ENCODE measurements at places on chromosomes 1 and 21. TPM values are rescaled to one million over a fixed set of nuclear protein-coding genes. Genes with fewer than 3 reads are reported as not detected.
A peak's percentile ranks its signal among the peaks of the same experiment; 100 is the strongest.

DNA sequence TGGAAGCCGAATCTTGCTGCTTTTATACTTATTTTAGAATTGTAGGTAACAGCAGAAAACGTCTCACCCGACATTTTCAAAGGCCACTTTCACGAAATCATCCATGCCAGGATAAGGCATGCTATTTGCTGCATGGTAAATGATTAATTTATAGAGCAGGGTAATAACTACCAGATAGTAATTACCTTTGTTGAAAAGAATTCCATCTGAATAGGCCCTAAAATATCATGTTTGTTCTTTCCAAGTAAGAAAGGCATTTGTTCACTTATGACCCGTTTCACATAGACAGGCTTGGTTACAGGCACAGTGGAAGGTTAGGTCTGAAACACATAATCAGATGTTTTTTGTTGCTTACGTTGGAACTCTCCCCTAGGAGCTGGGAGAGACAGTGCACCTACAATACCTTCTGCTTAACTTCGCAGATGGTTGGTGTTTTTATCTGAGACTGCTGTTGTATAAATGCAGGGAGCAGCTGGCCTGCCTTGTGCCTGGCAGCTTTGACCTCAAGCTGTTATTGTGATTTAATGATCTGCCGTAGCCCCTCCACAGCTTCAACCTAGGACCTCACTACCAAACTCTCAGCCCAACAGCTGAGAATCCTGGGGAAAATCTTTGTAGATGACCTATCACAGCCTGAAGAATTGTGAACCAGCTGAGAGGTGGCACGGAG, 1.6 kb downstream of the SLC44A3 start:
- DNase-seq: no peak

DNA sequence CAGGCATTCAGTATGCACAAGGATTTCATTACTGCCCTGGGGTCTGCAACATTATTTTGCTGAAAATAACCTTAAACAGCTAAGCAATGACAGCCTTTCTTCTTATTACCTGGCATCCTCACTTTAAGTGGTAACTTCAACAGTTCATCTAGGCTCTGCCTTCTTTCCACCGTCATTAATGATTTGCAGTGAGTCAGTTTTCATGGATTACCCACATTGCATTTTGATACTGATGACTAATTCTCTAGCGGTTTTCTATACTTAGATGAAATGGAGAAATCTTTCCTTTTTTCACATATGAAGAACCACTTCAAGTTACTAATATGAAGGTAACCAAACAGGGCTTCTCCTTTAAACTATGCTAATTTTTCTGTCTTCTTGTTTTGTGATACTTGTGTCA, 226.9 kb upstream of the TMPRSS15 start:
- no peak for DNase-seq

DNA sequence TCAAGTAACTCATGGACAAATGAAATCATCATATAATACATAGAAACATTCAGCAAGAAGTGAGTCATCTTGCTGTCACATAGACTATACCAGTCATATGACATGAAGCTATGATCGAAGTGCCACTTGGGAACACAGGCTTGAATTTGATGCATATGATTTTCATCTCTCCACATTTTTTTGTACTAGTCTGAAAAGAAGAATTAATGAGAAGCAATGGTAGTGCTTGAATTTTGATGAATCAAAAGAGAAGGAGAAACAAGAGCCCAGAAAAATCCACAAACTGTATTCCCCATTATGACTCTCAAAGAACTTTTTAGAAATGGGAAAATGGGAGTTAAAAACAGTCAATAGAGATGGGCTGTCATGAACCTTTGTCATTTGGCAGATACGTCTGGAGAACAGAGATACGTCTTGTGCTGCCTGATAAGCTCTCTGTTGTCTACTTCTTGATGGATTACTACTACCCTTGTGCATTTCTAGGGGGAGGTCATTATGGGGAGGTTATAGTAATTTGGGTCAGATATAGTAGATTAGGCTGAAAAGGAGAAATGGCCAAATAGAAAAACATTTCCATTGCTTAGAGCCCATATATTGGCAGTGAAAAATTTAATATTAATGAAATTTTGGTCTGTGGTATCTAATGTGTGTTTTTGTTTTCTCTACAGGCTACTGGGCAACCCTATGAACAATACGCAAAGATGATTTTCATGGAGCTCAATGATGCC, 8.0 kb upstream of the LEPR start:
- DNase-seq: no peak

DNA sequence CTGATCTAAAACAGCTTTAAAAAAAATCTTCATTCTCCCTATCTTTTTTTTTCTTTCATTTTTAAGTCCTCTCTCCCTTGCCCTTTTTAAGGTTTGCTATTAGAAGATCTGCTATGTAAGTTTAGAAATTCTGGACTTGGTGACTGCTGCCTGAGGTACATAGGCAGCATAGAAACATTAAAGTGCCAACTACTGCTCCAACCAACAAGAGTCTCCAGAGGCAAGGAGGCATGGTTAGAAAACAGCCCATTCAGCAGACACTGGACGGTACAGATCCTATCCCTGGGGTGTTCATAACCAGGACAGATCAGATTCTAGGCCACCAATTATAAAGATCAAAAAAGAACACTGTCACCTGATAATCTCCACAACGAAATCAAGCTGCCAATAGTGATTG, 36.6 kb downstream of the GPR3 start:
- no peak for DNase-seq

GRCh38 chr1:67482733-67483482, 52.7 kb upstream of the SERBP1 start:
- DNase-seq: no peak

DNA sequence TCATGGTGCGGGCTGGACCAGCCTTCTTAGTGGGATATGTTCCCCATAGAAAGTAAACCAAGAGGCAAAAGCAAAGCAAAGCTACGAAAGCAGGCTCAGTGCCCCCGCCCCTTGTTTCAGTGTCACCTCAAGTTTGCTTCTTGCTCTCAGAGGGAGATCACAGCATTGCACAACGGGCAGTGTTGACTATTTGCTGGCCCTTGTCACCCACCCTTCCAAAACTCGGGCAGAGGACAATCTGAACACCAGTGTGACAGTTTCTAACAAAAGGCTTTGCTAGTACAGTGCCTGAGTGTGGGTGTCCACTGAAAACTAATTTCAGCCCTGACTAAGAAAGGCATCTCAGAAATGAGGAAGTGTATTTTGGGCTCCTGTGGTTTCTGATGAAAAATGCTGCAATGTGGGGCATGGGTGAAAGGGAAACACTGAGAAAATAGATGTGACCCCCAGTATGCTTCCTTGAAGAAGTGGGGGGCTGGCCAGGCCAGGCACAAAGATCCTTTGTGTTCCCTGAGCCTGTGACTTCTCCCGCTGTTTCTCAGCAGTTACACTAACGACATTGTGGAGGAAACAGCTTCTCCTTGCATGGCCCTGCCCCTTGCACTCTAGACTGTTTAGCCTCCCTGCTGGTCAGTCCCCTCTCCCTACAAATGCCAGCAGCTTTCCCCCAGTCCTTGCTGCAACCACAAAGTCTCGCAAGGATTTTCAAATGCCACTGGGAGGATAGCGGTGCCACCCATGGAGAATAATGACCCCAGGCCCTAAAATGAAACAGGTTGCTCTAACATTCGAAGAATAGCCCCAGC, 33.3 kb upstream of the KCNE1 start:
- DNase-seq: no peak

GRCh38 chr1:209621286-209621685, 30.9 kb downstream of the LAMB3 start:
- DNase-seq: no peak

DNA sequence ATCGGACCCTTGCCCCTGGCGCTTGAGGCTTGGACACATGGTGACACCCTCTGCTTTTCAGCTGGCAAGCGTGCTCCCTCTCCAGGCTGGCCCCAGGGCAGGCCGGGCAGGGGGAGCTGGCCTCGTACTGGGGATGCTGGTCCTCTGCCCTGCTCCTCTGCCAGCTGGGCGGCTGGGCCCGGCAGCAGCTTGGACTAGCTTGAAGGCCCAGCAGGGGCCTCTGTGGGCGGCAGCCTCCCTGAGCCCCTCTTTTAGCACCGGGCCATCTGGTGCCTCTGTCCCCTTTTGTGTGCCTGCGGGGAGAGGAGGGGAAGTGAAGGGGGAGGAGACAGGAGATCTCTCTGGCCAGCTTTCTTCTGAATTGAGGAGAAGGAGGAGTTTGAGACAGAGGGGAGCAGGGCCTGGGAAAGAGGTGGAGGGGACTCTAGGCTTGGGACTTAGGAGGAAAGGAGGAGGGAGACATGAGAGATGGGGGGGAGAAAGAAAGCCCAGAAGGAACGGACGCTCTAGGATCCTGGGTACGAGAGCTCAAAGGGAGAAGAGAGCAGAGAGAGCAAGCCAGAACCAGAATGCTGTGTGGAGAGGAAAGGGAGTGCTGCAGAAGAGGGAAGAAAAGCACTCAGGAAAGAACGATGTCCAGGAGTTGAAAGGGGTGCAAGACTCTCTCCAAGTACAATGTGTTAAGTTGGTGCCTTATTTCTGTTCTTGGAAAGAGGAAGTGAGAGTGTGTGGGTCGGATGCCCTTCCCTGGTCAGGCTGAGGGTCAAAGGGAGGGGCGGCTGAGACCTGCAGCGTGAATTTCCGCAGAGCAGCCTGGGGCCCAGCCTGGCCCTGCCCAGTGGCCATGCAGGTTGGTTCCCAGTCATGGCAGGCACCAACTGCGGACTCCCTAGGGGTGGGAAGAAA, 40.3 kb downstream of the IER5 start:
- DNase-seq: no peak

- no peak for DNase-seq
Measured at GRCh38 chr1:247401310-247402119, 14.5 kb upstream of the NLRP3 start.

DNA sequence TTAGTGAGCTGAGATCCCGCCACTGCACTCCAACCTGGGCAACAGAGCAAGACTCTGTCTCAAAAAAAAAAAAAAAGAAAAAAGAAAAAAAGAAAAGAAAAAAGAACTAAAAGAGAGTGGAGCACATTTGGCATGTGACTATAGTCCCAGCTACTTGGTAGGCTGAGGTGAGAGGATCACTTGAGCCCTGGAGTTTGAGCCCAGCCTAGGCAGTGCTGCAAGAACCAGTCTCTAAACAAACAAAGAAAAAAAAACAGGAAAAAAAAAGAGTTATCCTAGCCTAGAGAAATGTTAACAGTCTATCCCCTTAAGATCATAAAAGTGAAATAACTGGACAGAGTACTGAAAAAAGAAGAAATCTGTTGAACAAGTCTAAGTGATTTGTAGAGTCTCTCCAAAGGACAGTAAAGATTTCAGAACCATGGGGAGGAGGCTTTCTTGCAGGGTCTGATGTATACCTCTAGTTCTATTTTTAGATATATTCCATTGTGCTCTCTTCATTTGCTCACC, 4.5 kb upstream of the PRDX1 start:
- no peak for DNase-seq

DNA sequence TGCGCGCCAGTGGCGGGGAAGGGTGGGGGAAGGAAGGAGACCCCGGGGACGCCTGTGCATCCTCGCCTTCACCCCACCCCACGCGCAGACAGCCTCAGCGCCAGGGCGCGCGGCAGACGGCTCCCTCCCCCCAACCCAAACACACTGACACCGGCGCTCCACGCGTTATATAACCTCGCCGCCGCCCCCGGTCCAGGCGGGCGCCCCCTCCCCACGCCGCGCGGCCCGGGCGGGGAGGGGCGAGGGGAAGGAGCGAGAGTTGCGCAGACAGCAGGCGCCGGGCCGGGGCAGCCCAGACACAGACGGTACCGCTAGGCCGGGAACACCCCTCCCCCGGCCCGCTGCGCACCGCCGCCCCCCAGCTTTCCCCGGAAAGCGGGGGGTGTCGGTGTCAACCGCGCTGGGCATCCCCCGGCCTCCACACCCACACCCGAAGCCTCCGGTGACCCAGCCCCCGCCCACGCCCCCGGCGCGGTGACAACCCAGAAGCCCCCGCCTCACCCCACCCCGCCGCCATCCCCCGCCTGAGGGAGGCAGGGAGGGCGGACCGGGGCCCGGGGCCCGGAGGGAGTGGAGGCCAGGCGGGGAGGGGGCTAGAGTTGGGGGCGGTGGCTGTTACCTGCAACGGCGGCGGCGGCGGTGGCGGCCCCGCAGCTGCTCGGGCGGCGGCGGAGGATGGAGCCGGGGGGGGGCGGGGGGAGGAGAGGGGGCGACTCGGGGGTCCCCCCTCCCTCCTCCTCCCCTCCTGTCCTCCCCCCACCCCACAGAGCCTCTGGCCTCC, 432 bp downstream of the AKT3 start:
- DNase-seq: peak; percentile 85

DNA sequence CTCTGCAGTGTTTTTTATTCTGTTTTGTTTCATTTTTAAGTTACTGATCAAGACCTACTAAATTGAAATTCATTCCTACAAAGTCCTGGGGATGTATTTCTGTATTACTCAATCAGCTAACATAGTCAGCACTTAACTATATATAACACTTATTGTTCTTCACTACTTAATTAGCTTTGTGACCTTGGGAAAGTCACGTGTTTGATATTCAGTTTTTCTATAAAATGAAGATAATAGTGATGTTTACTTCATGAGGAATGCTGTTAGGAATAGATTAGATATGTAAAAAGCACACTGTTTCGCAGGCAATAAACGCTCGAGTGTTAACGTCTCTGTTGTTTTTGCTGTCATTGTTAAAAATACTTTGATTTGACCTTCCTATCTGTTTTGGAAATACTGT, 44.6 kb downstream of the CTTNBP2NL start:
- no peak for DNase-seq

GRCh38 chr1:53891678-53892077, 2.1 kb upstream of the YIPF1 start:
- no peak for DNase-seq

GRCh38 chr1:83970114-83970513, 28.8 kb downstream of the TTLL7 start:
- no peak for DNase-seq

CLCA4 gene
- total RNA-seq: not detected

NUAK2 gene
- 4.5 TPM for total RNA-seq

HSF2BP gene
- total RNA-seq: 3.4 TPM

LDLRAD1 gene
- total RNA-seq: not detected

VANGL2 gene
- total RNA-seq: 17.7 TPM
